ENCODE measurements at places on chromosomes 4 and X.

DNA sequence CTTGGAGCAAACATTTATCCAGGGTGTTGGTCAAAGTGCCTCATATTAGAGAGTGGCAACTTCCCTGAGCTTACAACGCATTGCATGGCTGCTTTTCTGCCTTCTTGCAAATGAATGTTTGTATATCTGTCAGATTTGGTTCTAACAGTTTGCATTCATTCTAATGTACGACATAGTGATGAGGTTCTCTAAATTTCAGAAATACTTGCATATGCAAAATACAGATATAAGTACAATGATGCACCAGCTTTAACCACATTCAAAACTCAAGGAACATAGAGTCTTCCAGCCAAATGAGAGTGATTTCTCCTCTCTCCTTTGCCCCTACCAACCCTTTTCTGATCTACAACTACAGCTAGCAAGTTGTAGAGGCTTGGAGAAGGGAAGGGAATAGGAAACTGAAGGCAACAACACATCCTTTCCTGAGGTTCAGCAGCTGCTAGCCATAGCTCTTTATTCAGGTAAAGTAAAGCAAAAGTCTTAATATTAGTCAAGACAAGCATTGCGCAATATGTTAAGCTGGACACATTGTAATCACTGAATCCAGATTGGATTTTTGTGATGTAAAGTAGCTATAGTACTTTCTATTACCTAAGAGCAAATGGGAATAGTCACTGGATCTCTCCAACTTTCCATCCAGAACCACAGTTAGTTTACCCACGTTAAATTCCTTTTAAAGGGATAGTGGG, 6.3 kb downstream of the TKTL2 start:
- no peak for DNase-seq

- DNase-seq: no peak
These were observed 4.3 kb downstream of the CLGN start for GRCh38 chr4:140423106-140423505.

- peak; percentile 53 for DNase-seq
These were observed 113.9 kb downstream of the NYX start for GRCh38 chrX:41561045-41561444.

GRCh38 chrX:5324546-5324945, 904.1 kb downstream of the NLGN4X start:
- no peak for DNase-seq

DNA sequence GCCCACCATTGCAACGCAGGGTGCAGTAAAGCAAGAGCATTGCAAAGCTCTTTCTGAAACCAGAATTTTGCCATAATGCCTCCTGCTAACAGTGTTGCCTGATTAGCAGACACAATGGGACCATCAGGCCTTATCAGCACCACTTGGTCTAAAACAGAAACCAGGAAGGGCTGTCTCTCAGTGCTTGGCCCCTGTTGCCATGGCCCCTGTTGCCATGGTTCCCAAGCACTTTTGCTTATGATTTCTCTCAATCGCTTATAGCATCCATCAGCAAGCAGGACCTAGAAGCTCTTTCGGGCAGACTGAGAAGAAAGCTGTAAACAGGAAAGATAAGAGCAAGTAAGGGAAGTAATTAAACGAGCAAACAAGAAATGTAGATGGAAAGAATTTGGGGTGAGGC, 36.8 kb downstream of the RTL5 start:
- DNase-seq: no peak

DNA sequence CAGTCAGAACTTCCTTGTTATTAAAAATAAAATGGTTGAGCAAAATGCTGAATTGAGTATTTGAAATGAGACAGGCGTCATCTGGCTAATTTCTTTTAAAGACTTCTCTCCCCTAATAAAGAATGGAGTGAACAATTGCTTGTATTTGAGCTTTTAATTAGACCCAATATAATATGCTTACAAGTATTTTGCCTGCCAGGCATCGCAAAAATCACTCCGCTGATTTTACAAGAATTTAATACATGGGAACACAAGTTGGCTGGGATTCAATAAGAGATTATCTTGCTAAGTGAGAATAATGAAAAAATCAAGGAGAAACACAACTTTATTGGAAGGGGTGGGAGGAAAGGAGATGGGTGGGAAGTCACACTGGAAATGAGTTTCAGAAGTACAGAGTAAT, 52.3 kb downstream of the KLF3 start:
- no peak for DNase-seq

GRCh38 chr4:28109801-28110200, 1249.2 kb downstream of the STIM2 start:
- no peak for DNase-seq

DNA sequence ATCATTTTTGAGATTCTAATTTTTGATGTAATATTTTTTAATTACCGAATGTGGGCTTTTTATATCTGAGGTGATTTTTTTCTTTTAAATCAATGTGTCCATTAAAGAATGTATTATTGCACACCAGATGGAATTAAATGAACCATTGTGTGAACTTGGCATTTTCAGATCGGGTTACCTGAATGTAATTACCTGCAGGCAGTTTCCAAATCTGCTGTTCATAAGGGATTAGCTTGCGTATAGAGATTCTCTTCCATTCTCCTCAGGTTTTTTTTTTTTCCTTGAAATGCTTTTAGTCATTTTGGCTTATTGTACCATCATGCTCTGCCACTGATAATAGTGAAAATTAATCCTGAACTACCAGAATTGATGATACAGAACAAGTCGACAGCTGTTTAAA, 511.5 kb upstream of the ATOH1 start:
- DNase-seq: no peak

DNA sequence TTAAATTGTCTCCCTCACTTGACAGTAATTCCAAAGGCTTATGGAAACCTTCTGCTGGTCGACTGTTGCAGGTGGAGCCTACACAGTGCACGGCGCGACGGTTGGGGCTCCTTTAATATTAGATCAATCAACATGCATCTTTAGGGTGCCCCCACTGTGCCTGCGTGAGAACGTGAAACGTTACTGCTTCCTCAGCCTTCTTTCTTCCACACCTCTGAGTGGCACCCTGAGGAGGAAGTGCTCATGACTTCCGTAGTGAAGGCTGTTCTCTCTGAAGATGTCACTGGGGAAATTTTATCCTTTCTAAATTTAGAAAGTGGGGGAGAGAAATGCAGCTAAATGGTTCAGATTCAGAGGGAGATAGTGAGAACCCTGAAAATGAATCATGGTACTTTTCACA, 184.0 kb upstream of the ZFP42 start:
- DNase-seq: no peak

All from AG08395 (cell line).